Femur (tissue), 1 donor: ENCODE measurements at places on chromosomes 1 and 21.

- DNase-seq, result no peak
These were observed 341.5 kb downstream of the KCNH1 start for GRCh38 chr1:210792250-210793102.

DNA sequence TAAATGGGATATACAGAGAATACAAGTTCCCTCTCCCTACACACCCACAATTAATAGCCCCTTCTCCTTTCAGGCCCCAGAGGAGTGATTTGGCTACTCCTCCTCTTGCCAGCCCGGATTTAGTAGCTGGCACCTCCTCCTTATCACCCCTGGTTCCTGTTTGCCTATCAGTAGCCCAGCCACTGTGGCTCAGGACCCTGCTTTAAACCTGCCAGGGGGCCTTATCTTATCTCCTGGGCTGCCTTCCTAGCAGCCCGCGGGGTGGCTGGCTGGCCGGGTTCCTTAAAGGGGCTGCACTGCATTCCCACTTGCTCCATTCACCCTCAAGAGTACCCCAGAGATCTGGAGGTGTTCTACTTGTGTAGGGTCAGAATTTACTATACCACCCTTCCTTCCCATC is 70.4 kb downstream of the PLEKHA6 start:
- DNase-seq, result no peak

GRCh38 chr1:6914706-6915105 is 129.5 kb downstream of the CAMTA1 start:
- DNase-seq, result no peak

DNA sequence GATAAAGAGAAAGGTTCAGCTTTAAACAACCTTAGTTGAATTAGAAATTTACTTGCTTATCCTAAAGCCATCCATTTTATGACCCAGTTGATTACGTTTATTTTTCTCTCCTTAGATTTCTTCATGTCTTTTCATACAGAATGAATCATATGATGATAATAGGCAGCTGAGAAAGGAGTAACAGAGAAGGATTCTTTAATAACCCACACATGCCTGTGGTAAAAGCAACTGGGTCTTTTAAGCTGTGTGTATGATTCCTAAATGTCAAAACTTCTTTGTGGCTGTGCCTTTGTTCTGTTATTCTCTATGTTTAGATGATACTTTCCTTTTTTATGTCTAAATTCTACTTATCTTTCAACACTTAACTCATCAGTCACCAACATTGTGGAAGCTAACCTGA is 626.5 kb downstream of the NCAM2 start:
- DNase-seq, result no peak

DNA sequence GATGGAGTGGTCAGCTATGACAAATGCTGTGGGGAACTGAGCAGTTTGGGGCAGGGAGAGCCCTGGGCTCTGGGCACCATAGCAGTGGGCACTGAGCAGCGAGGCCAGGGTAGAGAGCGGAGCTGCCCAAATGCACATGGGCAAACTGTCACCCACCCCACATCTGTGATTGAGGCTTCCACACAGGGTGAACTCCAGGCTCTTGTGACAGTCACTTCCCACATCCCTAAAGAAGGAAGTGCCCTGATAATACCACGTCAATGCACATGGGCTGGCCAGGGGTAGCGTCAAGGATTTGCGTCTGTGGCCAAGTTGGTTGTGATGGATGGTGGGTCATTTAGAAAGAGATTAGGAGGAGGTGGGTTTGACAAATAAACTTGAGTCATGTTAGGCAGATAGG is 2.6 kb upstream of the GUCA2B start:
- DNase-seq, result no peak

DNA sequence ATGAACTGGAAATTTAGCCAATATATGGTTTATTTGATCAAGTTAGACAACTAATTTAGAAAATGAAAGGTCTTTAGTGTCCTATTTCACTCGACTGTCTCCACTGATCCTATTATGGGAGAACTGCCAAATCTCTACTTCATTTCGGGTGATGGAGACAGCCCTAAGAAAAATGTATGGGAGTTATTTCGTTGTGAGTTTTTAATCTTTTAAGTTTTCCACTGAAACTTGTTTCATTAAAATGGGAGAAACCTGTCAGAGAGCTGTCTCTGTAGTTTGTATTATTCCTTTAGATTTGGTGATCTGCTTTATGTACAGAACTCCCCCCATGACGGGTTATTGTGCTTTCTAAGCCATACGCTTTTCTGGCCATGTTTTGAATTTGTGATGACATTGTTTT is 899.7 kb downstream of the ADGRL2 start:
- no peak for DNase-seq

DNA sequence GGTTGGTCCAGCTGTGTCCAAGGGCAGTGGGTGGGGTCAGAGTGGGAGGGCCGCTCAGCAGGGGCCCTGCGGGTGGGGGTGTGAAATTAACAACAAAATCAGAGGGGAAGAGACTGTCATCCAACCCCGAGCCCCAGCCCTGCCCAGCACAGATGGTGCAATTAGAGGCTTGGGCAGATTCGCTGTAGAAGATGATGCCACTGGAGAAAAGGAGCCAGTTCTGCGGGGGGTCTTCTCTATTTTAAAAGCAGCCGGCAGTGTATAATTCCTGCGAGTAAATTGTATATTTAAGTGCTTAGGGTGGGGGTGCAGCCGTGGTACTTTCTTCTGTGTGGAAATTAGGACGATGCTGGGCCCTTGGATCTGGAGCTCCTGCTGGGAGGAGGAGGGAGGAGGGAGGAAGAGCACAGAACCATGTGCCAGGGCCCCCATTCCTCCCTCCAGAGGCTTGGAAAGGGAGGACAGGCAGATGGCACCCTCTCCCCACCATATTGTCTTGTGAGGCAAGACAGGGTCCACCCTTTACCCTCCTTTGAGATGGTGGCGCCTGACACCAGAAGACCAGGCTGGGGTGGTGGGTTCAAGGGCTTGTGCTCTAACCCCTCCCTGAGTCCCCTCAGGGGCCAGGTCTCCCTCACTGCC is 89.2 kb downstream of the ACTL8 start:
- DNase-seq, result no peak

DNA sequence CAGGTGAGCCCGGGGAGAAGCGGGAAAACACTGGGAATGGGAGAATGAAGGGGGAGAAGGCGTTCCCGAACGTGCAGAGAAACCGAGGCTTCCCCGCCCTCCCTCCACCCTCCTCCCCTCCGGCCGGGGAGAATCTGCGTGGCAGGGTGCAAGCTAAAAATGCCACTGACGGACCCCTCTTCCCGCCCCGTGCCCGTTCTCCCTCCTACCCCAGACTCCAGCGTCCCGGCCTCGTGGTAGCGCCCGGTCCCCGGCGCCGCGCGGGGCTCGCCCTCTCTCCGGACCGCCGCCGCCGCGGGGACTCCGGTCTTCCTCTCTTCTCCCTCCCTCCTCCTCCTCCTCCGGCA is 81.6 kb upstream of the AK4 start:
- DNase-seq, result no peak

GRCh38 chr1:169601096-169601881 is 15.0 kb upstream of the F5 start:
- no peak for DNase-seq

DNA sequence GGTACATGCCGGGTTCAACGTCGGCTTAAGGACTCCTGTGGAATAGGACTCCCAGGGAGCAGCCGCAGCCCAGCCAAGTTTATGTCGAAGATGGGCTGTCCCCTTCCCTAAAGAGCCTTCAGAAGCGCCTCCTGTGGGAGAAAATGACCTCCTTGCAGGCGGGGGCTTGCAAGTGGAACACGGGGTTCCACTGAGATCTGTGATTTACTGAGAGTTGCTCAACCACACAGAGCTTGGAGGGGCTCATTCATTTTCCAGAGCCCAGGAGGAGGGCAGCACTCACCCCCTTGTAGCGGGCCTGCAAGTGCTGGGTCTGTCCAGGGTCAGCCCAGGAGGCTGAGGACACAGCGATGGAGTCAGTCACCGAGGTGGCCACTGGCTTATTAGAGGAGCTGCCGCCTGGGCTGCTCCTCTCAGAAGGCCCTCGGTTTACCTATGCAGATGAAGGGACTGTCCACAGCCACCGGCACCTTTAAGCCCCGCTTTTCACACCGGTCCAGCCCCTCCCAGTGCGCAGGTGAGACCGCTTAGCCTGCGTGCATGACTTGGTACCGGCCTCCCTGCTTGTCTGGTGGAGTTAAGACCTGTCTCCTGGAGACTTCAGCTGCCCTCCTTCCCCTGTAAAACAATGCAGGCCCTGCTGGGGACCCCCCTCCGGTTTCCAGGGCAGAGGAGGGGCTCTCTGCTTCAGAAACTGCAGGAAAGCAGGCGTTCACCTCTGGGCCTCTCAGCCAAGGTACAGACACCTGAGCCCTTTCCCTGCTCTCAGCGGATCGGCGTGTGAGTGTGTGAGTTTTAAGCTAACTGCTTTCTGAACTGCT is 57.5 kb downstream of the ATP5PO start:
- DNase-seq, result no peak

DNA sequence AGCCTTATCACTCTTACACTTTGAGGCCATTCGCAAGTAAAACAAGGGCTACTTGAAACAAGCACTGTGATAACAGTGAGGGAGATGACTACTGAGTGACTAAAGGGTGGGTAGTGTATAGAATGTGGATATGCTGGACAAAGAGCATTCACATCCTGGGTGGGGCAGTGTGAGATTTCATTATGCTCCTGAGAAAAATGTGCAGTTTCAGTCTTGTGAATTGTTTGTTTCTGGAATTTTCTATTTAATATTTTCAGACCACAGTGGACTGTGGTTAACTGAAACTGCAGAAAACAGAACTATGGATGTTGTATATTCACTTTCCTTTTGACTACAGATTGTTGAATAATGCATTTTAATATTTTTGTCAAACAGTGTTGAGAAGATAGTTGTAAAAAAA is 25.1 kb upstream of the B3GALT2 start:
- DNase-seq, result no peak

DNA sequence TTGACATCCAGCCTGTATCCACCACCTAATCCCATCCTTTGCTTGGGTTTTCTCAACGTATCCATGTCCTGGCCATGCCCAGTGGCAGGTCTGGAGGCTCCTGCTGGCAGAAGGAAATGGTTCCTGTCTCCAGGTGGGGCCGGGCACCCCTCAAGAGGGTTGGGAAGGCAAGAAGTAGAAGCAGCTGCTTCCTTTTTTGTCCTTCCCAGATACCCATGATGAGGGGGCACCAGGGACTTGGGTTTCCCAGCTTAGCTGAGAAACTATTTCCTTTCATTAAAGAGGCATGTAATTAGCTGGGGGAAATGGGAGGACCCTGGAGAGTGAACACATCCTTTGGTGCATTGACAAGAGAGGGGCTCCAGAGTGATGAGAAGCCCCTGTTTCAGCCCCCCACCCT is 21.1 kb upstream of the SLC45A3 start:
- no peak for DNase-seq

- no peak for DNase-seq
These were observed 76.0 kb downstream of the NFASC start for GRCh38 chr1:204946640-204947039.

GRCh38 chr1:103373991-103374390 is 151.5 kb upstream of the RNPC3 start:
- no peak for DNase-seq

DNA sequence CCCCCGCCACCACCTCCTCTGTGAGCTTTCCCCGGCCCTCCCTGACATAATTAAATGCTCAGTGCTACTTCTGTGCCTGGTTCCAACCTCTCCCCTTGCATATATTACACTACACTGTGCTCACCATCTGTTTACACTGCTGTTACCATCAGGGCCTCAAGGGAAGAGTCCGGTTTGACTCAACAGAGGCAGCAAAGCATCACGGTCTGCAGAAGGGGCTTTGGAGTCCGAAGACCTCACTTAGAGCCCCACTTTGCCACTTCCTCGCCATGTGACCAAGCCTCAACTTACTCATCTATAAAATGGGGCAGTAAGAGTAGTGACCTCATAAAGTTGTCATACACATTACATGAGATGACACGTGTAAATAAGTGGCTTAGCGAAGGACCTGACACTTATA is 27.4 kb downstream of the KCNN3 start:
- DNase-seq, result no peak

DNA sequence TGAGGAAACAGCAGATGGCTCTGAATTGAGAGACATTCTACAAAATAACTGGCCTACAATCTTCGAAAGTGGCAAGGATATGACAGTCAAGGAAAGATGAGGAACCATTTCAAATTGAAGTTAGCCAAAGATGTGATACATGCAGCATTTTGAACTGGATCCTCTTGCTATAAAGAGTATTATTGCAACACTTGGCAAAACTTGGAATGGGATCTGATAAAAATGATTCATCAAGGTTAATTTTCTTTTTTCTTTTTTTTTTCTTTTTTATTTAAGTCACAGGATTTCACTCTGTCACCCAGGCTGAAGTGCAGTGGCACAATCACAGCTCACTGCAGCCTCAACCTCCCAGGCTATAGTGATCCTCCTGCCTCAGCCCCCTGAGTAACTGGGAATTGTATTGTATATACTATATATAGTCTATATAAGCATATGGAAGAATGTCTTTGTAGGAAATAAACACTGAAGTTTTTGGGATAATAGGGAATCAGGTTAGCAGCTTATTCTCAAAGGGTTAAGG is 49.8 kb upstream of the GJA8 start:
- no peak for DNase-seq

DNA sequence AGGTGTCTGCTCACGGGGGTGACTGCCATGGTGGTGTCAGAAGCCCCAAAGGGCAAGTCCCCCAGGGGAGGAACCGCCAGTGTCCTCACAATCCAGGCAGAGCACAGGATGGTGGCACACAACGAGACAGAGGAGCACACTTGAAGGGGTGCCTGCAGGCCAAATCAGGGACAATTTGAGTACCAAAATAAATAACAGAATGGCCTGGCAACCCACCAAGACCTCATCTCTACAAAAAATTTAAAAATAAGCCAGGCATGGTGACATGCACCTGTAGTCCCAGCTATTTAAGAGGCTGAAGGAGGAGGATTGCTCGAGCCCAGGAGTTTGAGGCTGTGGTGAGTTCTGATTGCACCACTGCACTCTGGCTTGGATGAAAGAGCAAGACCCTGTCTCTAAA is 38.2 kb downstream of the TIAM1 start:
- DNase-seq, result no peak

DNA sequence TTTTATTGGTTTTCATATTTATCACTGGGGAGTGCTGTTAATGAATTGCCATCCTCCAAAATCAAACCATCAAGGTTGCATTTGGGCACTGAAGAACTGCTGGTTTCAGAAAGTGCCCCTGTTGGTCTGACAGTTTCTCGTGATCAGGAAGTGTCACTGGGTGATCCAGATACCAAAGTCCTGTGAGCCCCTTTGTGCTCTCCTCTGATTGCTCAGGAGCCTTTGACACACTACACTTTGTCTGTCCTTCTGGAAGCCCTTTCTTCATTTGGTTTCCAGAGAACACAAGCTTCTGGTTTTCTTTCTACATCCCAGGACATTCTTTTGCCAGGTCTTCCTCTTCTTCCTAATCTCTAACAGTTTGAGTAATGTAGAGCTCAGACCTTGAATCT is 165.8 kb upstream of the PROX1 start:
- DNase-seq, result no peak

- no peak for DNase-seq
These were observed 19.4 kb downstream of the PLEKHA6 start for GRCh38 chr1:204340081-204340889.
